ENCODE measurements at places on chromosomes 3 and 15.

- no peak for DNase-seq
Observed at GRCh38 chr3:88084097-88084501, 25.0 kb downstream of the ZNF654 start.

GRCh38 chr15:69665641-69666111 is 213.1 kb downstream of the RPLP1 start:
- DNase-seq, result no peak

DNA sequence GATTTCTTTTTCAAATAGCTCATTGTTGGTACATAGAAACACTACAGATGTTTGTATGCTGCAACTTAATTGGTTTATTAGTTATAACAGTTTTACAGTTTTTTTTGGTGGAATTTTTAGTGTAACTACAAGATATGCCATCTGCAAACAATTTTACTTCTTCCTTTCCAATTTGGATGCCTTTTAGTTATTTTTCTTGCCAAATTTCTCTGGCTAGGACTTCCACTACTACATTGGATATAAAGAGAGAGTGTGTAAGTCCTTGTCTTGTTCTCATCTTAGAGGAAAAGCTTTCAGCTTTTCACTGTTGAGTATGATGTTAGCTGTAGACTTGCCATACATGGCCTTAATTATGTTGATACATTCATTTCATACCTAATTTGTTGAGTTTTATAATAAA is 143.6 kb upstream of the EOMES start:
- DNase-seq, result no peak

DNA sequence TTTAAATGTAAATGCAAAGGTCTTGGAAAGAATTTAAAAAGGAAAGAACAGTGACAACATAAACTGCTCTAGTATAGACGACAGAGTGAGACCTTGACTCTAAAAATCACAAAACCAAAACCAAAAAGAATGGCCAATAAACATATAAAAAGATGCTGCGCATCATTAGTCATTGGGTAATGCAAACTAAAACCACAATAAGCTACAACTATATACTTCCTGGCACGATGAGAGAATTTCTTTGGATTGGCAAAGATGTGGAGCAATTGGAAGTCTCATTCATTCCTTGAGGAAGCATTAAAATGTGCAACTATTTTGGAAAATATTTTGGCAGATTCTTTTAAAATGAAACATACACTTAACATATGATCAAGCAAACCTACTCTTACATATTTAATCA is 98.7 kb upstream of the ZPLD1 start:
- DNase-seq, result no peak

DNA sequence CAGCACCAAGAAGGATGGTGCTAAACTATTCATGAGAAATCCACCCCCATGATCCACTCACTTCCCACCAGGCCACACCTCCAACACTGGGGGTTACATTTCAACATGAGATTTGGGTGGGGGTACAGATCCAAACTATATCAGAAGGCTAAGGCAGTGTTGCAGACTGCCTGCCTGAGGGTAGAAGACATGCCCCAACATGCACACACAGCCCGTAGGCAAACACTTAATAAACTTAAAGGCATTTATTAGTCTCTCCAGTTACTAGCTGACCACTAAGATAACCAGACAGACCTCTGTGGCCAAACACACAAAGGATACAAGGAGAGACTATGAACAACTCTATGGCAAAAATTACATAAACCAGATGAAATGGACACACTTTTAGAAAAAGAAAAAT is 10.2 kb downstream of the FAM162A start:
- DNase-seq, result no peak

DNA sequence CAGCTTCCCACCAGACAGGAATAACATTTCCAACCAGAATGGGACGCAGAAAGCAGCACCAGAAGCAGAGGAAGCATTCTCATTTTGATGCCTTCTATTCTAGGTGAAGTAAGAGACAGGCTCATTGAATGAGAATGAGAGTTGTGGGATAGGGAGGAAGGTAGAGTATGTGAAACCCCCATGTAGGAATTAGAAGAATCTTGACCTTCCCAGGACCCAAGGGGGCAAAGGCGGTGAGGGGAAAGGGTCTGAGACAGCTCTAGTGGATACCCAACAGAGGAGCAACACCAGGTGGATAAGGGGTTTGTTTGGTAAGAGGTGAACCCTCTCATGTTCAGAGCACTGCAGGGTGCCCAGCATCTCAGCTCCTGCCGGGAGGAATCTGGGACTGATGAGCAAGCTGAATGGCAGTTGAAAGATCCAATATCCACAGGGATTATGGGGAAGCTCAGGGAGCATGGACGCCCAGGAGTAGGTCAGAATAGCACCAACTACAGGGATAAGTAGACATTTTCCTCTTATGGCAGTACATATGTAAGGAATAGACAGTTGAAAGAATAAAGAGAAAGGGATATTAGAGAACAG is 77.0 kb downstream of the PLCL2 start:
- DNase-seq, result no peak

DNA sequence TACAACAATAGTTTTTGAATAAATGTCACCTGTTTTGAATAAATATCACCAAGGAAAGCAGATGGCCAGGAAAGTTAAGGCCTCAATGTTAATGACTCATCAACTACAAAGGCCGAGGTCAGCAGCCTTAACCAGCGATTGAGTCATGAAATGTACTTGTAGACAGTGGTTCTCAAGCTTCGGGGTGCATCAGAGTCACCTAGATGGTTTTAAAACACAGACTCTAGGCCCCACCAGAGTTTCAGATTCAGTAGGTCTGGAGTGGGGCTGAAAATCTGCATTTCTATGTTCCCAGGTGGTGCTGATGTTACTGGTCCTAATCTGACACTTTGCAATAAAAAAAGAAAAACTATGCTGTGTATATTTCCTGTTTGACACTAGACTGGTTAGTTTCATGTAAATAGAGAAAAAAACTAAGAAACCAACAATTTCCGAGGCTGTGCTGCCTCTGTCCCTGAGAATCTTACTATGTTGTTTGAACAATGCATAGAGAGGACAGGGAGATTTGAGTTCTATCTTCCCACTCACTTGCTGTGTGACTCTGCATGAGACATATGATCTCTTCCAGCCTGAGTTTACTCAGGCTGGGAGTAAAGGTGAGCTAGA is 9.8 kb downstream of the RAB27A start:
- peak; percentile 65 for DNase-seq

DNA sequence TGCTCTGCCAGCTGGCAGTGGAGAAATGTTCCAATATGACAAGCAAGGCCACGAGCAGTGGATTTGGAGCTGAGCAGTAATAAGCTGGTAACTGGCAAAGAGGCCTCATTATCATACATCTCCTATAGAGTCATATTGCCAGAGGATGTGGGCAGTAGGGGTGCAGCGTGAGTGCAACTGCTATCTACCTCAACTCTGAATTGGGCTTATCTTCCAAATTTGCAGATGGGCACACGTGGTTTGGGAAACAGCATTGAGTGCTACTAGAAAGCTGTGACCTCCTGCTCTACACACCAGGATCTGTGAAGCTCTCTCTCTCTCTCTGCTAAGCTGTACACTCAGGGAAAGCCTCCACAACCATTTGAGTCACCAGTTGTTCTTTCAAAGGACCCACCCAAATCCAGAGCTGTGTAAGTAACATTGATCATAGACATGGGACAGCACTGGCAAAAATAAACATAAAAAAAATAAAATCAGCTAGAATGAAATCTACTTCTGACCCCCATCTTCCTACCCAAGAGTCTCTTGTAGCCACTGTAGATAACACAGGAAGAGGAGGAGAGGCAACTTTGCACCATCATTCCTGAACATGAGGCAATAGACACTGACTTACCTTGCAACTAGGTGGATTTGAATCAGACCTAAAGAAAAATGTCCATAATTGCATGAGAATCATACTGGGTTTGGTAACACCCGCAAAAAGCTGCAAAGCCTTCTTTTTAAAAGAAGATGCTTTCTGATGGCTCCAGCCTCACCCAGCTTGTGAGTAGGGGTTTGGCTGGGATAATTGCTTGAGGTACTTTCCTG is 82.9 kb upstream of the THBS1 start:
- DNase-seq, result no peak

GRCh38 chr3:79418855-79419621 is 348.8 kb downstream of the ROBO1 start:
- no peak for DNase-seq

GRCh38 chr15:92921215-92922131 is 21.3 kb downstream of the CHD2 start:
- peak; percentile 89 for DNase-seq

GRCh38 chr15:57568299-57568698 is 23.4 kb upstream of the MYZAP start:
- DNase-seq, result no peak

DNA sequence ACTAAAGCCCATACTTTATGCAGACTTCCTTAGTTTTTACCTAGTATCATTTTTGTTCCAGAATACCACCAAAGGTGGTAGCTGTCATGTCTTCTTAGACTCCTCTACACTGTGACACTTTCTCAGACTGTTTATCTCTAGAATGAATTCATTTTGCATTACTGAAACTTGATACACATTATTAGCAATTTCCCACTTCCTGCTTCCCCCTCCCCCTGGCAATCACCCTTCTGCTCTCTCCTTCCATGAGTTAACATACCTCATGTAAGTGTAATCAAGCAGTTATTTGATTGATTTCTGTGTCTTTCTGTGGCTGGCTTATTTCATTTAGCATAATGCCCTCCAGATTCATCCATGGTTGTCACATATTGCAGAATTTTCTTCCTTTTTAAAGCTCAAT is 204.9 kb downstream of the STAG1 start:
- DNase-seq, result no peak

GRCh38 chr3:53588122-53588521 is 93.7 kb downstream of the CACNA1D start:
- no peak for DNase-seq

- no peak for DNase-seq
Observed at GRCh38 chr3:45786801-45787495, 9.4 kb downstream of the SLC6A20 start.

DNA sequence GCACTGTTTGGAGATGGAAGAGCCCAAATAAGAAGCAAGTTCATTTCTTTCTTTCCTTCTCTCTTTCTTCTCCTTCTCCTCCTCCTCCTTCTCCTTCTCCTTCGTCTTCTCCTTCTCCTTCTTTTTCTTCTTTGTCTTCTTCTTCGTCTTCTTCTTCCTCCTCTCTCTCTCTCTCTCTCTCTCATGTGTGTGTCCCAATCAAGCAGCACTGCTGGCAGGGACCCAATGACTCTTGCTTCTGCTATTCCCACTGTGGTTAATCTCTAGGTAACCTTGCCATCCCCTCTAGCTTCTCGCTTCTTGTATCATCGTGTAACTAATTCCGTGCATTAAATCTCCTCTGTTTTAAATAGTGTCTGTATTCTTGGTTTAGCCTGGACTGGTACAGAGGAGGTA is 26.1 kb upstream of the ZNF280D start:
- no peak for DNase-seq

DNA sequence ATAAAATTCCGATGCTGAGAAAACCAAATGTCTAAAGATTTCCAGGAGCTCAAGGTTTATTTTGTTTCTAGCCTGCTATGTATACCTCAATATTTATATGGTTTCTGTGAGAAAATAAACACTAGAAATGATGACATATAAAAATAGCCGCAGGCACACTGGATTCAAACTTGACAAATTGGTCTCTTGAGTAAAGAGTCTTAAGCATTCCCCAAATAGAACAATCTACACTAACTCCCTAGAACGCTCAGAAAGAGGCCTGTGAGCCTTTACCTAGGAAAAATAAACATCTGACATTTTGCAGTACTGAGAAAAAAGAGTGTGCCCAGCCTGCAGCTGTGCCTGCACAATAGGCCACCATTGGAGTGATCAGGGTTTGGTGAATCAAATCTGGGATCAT is 75.2 kb downstream of the NEK10 start:
- no peak for DNase-seq

- no peak for DNase-seq
Observed at GRCh38 chr3:125112981-125113380, 57.2 kb upstream of the HEG1 start.

GRCh38 chr3:42846685-42847522 is 28.8 kb downstream of the CYP8B1 start:
- DNase-seq, result no peak

DNA sequence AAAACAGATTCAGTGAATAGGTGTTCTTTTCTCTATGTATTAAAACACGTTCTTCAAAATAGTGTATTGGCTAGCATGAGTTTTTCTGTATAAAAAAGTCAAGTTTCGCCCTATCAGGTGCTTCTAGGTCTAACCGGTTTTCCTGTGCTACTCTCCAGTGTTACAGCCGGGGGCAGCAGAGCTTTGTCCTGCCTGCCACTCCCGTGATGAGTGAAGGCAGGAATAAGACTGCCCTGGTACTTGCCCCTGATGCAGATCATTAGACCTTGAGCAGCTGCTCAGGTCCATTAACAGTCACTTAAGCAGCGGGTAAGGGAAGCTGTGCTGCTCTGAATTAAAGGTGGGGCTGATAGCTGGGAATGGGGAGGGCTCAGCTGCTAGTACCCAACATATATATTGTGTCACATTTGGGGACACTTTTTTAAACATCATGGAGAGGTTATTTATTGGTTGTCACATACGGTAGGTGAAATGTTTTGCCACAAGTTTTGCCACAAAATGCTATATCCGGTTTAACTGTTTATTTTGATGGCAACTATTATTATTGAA is 1.3 kb upstream of the UNC13C start:
- no peak for DNase-seq

- DNase-seq, result peak; percentile 71
Observed at GRCh38 chr3:9503283-9503682, 50.3 kb downstream of the LHFPL4 start.

GRCh38 chr3:158977497-158977896 is 175.6 kb downstream of the MFSD1 start:
- DNase-seq, result no peak

GRCh38 chr3:172448661-172449465 is 607 bp upstream of the GHSR start:
- DNase-seq, result no peak

GRCh38 chr3:129605922-129606635 is 397 bp downstream of the PLXND1 start:
- no peak for DNase-seq

DNA sequence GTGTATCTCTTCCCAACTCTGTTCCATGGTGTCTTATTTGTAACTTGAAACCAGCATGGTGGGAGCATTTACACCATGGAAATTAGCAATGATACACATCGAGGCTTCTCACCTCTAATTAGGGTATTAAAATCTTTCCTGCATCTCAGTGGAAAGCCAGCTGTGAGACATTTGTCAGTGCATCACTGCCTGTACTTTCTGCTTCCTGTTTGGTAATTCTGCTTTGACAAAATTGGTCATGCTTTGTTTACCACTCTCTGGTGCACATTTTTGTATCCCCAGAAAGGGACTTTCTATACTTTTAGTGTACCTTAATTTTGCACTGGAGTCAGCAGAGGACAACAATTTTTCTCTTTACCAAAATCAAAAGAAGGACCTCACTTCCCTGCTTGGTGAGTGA is 402.1 kb downstream of the PDCD6IP start:
- no peak for DNase-seq

DNA sequence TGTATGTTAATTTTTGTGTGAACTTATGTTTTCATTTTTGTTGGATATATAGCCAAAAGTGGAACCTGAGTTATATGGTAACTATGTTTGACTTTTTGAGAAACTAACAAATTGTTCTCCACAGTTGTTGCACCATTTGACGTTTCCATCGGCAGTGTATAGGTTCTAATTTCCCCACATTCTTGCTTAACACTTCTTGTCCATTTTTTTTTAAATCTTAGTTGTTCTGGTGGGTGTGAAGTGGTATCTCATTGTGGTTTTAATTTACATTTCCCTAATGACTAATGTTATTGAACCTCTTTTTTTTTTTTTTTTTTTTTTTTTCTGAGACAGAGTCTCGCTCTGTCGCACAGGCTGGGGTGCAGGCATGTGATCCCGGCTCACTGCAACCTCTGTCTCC is 8.0 kb downstream of the NISCH start:
- DNase-seq, result no peak
